ENCODE measurements at places on chromosomes 4 and X. TPM values are rescaled to one million over a fixed set of nuclear protein-coding genes. Genes with fewer than 3 reads are reported as not detected.

WAS gene
- polyA plus RNA-seq, result 2.2 TPM

FRMPD3 gene
- not detected for polyA plus RNA-seq

TCEAL6 gene
- 1.1 TPM for polyA plus RNA-seq

CLGN gene
- polyA plus RNA-seq, result 0.54 TPM

TRAM1L1 gene
- polyA plus RNA-seq, result 7.2 TPM

PLS3 gene
- 97.4 TPM for polyA plus RNA-seq

OPN1MW gene
- not detected for polyA plus RNA-seq

NKRF gene
- 5.7 TPM for polyA plus RNA-seq

SOWAHD gene
- 0.92 TPM for polyA plus RNA-seq
